AG04449 (cell line): ENCODE measurements at places on chromosomes 4 and X.

GRCh38 chrX:107721318-107721717 is 54.3 kb downstream of the TSC22D3 start:
- DNase-seq, result no peak

DNA sequence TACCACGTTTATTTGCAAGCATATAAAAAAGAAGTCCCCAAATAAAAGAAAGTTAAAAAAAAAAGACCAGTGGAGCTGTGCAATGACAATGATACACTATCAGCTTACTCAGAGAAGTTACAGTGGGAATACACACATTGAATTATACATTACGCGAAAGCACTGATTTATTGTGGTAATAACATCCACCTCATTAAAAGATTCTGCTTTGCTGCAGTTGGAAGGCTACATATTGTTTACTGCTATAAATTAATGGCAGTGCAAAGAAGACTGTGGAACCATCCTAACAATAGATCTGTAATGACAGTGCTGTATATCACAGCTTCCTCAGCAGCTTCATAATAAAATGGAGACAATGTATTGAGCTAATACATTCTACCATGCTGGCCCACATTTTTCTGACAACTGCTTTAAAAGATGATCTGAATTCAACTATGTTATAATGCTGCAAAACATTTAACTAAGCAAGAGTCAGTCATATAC is 142.5 kb upstream of the MAB21L2 start:
- DNase-seq, result no peak

GRCh38 chr4:82954212-82954611 is 53.7 kb downstream of the THAP9 start:
- DNase-seq, result no peak

- DNase-seq, result no peak
Measured at GRCh38 chr4:2925496-2925895, 37.7 kb downstream of the NOP14 start.

DNA sequence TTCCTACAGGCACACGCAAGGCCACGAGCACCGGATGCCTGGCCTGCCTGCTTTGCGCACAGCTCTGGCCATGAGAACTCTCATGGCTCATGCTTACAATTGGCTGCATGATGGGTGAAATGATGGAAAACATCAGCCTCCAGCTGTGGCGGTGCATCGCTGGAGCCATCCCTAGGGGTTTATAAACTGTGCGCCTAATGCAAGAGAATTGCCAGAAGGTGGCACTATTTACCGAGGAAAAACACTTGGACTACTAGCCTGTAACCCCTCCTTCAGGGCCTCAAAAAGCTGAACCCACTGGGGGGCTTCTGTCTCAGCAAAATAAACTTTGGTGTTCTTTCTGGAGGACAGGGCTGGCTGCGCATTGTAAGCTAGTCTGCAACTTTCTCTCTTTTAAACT is 51.9 kb downstream of the PHKA2 start:
- no peak for DNase-seq

DNA sequence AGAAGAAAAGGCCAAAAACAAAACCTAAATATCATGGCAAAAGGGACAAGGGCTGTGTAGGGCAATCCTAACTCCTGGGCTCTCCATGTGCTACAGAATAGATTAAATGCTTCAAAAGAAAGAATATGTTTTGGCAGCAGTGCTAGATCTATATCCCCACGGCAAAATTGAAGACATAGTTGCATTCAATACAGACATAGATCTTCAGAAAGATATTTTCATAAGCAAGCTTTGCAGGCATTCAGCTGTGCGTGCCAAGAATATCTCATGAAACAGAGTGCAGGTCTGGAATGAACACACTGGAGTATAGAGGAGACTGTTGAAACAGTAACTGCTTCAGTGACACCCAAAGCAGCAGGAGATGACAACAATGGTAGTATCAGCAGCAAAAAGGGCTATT is 1476.9 kb downstream of the ARAP2 start:
- DNase-seq, result no peak

- peak; percentile 2 for DNase-seq
Measured at GRCh38 chrX:23008431-23009099, 8.8 kb downstream of the DDX53 start.

DNA sequence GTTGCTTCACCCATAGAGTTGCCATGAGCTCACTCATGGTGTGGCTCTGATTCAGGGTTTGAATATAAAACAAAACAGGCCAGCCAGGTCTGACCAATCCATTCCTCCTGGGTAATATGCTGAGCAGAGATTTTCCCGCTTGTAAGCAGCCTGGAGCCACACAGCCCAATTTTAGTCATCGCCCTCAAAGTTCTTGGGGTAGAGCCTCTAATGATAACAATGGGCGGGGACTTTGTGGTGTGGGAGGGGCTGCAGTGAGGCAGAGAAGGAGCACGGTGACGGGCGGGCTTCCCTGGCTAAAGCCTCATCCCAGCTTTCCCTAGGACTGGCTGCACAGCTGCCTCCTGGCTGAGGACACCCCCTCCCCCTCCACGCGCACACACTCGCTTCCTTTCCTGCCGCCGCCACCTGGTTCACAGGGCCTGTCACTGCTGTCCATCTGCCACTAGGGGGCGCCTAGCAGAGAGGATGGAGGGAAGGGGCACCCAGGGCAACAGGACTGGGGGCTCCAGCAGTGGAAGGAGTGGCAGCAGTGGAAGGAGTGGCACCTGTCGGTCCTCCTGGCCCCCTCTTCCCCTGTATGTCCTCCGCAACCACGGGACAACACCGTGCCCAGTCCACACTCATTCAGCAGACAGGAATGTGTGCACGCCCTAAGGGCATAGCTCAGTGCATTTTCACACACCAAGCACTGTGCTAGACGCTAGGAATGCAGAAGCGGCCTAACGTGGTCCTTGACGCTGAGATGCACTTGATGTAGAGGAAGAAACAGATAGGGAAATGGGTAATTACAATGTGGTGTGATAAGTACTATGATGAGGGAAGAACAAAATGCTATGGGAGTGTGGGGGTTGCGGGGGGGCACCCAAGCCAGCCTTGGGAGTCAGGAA is 26.8 kb downstream of the PRPS1 start:
- no peak for DNase-seq

GRCh38 chrX:39814391-39814790 is 283.4 kb downstream of the BCOR start:
- DNase-seq, result no peak

DNA sequence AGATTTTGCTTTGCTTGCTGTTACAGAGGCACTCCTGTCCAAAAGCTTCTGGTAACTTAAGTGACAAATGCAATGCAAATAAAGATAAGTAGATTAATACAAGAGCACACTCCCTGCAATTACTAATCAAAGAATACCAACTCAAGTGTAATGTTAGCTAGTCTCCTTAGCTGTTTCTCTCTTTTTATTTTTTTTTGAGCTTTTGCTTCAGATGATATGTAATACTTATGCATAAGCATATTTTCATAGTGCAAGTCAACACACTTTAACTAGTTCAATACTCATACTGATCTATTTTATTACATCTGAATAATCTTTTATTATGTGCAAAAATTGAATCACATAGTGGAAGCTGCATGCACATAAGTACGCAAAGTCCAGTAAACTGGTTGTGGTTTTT is 2.7 kb downstream of the SLC7A11 start:
- no peak for DNase-seq

DNA sequence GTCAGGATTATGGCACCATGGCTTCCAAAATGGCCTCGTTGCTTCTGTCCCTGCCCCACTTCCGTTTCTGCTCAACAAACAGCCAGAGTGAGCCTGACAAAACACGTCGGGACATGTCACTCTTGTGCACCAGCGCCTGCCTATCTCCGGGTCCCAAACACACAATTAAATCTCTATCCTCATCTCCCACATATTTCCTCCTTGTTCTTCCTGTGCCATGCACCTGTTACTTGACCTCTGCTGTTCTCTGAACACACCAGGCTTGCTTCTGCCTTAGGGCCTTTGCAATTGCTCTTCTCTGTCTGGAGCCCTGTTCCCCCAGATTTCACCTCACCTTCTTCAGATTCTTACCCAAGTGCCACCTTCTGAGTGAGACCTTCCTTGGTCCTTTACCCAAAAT is 12.7 kb upstream of the CD38 start:
- no peak for DNase-seq

- DNase-seq, result peak; percentile 69
Measured at GRCh38 chr4:157012781-157013180, 41.2 kb upstream of the PDGFC start.

- DNase-seq, result no peak
Measured at GRCh38 chrX:87409113-87409841, 108.3 kb upstream of the KLHL4 start.

- no peak for DNase-seq
Measured at GRCh38 chr4:17012451-17012850, 114.0 kb upstream of the LDB2 start.

GRCh38 chrX:2464677-2465166 is 36.1 kb downstream of the DHRSX start:
- no peak for DNase-seq

DNA sequence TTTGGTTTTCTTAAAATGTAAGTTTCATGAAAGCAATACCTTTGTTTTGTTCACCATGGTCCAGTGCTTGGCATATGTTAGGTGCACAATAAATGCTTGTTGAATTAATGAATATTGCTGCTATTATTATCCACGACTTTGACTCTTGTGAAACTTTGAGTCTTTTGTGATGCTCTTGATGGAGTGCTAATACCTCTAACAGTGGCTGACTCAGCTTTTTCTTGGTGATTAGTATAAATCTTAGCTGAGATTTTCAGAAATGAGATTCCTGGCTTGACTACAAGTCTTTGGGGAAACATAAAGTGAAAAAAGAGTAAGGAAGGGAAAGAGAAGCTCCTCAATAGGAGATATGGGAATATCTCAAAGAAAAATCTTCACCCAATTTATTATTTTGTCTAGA is 375.2 kb upstream of the RPS6KA3 start:
- DNase-seq, result no peak

DNA sequence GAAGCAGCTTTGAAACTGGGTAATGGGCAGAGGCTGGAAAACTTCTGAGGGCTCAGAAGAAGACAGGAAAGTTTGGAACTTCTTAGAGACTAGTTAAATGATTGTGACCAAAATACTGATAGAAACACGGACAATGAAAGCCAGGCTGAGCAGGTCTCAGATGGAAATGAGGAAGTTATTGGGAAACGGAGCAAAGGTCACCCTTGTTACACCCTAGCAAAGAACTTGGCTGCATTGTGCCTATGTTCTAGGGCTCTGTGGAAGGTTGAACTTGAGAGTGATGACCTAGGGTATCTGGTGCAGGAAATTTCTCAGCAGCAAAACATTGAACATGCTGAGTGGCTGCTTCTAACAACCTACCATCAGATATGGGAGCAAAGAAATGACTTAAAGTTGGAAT is 50.8 kb upstream of the FBXW7 start:
- no peak for DNase-seq

DNA sequence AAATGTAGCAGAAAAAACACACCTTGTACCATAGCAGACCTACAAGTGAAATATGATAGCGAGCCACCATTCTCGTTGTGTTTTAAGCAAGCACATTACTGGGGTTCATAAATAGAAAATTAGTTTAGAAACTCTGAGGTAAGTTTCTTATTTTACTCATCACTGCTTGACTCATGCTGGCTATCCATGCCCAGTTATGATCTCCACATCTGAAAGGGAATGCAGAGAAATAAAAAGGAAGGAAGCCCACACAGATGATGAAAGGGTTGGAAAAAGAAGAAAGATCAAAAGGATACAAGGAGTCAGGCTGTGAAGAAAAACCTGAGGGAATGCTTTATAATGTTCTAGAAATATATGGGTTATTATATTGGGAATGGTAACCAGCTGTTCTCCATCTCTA is 54.5 kb downstream of the CAMK2D start:
- no peak for DNase-seq

DNA sequence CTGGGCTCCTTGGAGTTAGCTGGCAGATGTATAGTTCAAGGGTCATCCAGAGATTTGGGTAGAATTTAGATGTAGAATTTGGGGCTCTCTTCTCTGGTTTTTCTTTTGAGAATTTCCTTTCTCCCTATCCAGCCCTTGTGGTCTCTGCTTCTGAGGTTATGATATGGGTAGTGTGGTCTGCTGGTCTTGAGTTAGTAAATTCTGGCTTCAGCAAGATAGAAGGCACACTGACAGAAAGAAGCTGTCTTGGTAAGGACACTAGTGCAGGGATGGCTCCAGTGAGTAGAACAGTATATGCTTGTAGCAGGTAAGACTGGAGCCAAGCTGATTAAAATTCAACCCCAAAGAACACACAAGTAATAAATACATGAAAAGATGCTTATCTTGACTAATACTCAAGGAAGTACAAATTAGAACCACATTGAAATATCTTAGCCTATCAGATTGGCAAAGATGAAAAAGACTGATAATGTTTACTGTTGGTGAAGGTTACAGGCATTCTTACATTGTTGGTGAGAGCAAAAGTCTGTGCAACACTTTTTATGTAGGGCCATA is 2.1 kb upstream of the IL9R start:
- no peak for DNase-seq

GRCh38 chr4:24689212-24689611 is 104.9 kb upstream of the DHX15 start:
- DNase-seq, result no peak

DNA sequence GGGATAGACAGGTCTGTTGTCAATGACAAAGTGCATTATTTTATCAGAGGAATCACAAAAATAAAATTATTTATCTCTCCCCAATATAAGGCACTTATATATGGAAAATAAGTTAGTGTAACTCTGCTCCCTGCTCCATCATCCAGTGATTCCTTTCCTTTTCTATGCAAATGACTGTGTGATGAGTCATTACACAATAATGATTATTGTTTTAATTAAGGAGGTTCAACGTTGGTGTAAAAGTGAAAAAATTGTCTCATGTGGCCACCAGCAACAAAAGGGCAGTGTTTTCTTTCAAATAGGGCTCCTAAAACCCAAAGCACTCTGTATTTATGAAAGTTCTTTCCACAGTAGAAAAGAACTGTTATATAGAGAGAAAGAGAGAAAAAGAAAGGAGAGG is 16.7 kb downstream of the SLC7A11 start:
- no peak for DNase-seq

- DNase-seq, result no peak
Measured at GRCh38 chrX:70455366-70456202, 10.9 kb downstream of the DLG3 start.

- no peak for DNase-seq
Measured at GRCh38 chr4:93743635-93744034, 84.9 kb upstream of the ATOH1 start.

DNA sequence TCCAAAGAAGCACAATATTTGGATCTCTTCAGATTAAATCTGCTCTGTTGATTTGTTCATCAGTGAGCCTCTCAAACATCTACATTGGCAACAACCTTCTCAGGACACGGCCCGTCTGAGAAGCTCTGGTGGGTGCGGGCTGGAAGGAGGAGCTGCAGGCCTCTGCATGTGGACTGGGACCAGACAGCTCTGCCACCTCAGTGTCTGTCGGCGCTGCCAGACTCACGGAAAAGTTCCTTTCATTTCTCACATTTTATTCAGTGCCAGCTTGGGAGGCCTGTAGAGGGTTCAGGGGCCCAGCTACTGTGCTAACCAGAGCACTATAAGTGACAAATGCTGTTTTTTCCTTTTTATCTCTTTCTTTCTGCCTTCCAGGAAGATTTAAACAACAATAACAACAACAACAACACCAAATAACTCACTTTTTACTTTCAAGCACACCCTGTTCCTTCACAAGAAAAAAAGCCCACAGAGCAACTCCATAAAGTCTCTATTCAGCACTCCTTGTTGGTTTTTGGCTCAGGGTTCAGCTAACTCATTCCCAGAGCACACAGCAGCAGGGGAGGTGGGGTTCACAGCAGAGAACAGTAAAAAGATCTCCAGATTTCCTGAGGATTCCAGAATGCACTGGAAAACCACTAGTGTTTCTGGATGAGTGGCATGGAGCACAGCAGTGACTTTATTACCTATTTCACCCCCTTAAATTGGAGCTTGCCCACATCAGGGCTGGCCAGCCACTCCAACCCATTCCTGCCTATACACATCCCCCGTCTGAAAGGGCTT is 23.2 kb upstream of the HOPX start:
- DNase-seq, result no peak

- DNase-seq, result no peak
Measured at GRCh38 chr4:119955256-119955655, 111.4 kb downstream of the MAD2L1 start.
